ENCODE measurements at places on chromosomes 7 and 10.

GRCh38 chr7:157668221-157668883, 331.5 kb downstream of the DNAJB6 start:
- DNase-seq = no peak

- DNase-seq = no peak
These were observed 65.8 kb downstream of the MGMT start for GRCh38 chr10:129532838-129533237.

DNA sequence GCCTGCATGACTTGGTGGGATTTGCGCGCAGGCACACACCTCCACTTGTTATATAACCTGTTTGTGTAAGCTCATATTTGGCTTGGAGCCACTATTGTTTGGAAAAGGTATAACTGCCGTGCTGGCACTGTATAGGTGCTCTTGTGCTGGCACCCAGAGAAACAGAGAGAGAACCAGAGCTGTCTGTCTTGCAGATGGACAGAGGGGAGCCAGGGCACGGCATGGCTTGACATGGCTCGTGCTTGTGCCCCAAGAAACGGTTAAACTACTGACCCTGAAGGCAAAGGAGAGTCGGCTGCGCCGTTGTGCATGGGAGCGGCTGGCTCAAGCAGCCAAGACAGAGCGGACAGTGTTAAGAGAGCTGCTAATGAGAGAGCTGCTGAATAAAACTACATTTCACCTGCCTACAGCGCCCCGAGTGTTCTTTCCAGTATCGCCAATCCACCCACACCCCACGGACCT, 23.2 kb downstream of the RAPGEF5 start:
- DNase-seq = no peak

DNA sequence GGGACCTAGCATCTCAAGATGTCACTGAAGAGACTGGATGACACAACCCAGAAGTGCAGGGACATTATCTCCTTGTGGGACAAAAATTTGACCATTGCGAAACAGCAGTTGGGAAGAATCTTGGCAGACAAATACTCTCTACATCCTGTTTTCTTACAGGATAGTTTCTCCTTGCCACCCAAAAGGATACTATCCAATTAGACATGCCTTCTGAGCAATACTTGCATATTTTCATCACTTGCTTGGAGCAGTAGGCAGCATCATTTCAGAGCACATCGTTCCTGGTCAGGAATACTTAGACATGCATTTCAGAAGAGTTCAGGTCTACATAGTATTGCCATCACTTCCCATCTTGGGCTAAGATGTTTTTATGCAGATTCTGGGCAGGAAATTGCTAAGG, 56.8 kb downstream of the FAS start:
- DNase-seq = no peak

- no peak for DNase-seq
These were observed 285.1 kb downstream of the ZEB1 start for GRCh38 chr10:31604096-31604495.

DNA sequence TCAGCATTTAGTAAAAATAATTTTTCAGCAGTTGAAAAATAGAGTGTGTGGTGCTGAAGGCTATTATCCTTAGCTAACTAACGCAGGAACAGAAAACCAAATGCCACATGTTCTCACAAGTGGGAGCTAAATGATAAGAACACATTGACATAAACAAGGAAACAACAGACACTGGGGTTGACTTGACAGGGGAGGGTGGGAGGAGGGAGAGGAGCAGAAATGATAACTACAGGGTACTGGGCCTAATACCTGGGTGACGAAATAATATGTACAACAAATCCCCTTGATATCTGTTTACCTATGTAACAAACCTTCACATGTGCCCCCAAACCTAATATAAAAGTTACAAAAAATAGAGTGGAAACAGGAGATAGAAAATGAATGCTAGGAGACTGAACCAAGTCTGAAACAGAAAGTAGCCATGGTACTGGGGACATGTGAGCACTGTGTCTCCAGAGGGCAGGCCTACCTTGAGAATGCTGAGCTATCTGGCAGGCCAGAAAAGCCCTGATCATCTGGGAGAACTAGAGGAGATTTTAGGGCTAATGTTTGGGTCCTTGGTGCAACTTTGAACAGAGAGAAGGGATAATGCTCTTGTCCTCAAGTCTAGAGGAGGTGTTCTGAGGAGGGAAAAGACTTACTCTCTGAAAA, 4.7 kb upstream of the EFCAB10 start:
- DNase-seq = no peak

DNA sequence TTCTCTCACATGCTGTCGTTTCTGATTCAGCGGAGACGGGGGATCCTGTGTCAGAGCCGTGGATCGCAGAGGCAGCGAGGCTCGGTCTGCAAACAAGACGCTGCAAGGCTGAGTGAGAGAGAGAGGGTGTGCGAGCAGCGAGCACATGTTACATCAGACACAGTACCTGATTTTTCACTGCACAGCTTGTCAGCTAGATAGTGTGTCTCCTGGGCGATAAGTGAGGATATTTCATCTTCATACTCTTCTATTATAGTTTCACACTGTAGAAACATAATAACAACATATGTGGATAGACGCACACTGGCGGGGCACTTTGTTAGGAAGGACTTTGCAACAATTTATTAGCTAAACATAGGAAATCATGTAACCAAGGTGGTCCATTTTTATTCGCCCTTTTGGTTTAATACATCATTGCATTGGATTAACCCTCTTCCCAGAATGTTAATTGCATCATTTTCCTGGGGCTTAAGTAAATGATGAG, 39.5 kb downstream of the CNPY1 start:
- DNase-seq = no peak

DNA sequence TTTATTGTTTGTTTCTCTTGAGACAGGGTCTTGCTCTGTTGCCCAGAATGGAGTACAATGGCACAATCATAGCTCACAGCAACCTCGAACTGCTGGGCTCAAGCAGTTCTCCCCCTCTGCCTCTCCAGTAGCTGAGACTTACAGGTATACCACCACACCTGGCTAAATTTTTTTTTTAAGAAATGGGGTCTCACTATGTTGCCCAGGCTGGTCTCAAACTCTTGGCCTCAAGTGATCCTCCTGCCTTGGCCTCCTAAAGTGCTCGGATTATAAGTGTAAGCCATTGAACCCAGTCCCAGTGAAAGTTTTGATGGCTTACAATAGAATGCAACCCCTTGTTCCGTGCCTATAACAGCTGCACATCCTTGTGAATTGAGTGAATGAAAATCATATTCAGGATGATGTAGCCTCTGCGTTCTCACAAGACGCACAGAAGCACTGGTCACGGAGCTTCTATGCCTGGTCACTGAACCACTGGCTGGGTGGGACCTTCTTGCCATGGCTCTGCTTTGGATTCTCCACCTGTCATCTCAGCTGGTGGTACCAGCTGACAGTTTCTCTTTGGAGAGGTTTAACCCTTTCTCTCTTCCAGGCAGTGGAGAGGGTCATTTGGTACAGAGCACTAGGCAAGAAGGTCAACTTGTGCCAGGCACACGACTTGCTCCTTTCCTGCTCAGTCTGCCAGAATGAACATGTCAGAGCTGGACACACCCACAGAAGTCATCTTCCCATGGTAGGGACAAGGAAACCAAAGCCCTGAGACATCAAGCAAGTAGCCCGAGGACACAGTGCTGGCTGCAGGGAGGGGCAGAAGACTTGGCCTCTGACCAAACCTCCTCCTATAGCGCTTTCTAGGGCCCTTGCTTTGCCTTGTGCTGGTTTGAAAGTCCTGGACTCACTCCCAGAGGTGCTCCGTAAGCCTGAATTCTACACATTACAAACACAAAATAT, 89.6 kb downstream of the ATXN7L1 start:
- DNase-seq = no peak

DNA sequence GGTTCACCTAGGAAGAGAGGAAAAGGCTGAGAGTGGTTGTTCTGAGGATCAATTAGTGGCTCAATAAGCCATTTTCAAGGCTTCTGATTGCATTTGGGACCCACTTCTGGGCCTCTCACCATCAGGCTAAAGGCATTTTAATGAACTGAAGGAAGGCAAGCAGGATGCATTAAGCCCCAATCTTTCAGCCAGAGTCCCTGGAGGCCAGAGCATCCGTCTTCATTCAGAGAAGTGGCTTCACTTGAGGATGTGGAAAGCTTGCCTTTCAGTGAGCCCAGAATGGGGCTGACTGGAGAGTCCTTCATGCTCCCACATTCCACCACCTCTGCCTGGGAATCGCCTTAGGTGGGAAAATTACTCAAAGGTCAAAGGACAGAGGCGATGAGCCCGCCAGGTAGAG, 41.8 kb downstream of the COL17A1 start:
- DNase-seq = no peak

- no peak for DNase-seq
These were observed 146.9 kb downstream of the TPST1 start for GRCh38 chr7:66352071-66352470.

- no peak for DNase-seq
These were observed 117.4 kb downstream of the INPP5A start for GRCh38 chr10:132654708-132655661.

DNA sequence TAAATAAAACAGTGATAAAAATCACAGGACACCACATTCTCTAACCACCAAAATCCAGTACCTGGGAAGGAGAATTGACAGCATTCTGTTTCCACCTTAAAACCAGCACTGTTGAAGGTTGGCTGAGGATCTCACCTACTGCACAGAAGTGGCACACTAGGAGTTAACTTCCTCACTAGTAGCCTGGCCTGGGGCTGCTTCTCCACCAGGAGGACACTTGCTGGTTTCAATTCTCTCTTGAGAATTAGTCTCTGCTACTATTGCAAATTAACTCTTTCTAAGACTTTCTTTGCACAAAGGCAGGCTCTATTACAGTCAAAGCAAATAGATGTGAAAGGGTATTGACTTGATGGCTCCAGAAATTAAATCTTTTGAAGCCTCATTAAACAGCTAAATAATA, 2.3 kb upstream of the CTTNBP2 start:
- DNase-seq = no peak

DNA sequence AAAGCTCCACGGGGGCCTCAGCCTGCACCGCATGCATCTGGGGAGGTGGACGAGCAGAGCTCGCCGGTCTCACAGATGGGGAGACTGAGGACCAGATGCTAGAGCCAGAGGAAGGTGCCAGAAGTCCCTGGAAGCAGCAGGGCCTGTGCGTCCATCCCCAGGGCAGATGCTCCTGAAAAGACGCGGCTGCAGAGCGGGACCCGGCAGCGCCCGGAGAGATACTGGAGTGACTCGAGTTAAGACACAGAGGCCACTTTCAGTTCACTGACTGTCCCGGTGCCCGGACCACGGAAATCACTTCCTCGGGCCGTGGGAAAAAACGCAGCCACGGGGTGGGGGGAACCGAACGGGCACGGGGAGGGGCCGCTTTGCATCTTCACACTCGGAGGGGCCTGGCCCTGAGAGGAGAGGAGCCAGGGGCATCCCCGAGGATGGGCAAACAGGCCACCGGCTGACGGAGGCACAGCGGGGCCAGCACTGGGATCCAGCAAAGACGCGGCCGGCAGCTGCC, 85.4 kb downstream of the FOXL3 start:
- DNase-seq = no peak

GRCh38 chr10:29254123-29255046, 34.5 kb upstream of the LYZL1 start:
- no peak for DNase-seq

DNA sequence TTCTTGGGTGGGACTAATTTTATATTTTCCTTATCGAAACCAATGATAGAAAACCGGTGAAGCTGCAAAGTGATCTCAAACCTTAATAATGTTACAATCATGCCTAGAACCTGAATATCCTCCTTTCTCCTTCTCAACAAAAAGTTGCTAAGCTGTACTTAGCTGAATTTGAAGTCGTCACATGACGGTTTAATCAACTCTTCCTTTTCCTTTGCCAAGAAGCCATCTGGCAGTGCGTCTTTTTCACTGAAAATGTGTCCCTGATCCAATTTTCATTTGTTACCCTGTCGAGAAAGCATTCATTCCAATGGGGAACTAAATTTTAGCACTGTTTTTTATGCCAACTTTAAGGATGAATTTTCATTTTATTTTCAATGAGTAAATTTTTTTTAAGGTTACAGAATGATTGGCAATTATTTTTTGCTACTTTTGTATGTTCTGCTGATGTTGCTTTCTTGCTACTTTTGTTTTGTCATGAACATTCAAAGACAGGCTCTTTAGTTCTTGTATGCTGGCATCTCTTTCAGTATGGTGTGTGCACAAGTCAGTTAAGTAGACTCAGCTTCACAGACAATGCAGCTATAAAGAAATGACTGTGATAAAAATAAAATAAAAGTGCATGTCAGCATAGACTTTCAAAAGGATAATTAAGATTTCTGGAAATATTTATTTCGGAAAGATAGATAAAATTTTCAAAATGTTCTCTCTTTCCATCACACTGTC, 980.0 kb downstream of the DNAJB9 start:
- no peak for DNase-seq

DNA sequence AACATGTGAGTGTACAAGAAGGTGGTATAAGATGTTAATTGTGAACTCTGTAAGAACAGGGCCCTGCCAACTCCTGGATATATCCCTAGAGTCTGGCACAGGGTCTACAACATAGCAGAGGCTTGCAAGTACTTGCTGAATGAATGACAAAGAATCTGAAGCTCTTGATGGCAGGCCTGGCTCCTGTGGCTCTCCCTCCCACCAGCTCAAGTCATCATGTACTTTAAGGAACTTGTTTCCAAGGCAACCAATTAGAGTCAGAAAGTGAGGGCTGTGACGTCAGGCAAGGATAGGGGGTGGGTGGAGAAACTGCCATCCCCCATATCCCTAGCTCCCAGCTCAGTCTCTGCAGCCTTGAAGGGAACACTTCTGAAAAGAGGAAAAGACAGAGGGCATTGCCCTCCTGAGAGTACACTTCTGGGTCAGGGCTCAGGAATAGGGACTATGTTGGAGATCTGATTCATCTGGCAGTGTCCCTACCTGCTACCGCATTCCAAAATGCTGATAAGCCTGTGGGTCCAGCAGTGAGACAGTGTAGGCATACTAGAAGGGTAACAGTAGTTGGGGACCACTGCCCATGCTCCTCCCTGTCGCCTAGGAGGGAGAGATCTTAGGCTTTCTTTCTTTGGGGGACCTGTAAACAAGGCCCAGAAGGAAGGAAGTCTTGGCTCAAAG, 34.6 kb upstream of the BTRC start:
- DNase-seq = no peak

DNA sequence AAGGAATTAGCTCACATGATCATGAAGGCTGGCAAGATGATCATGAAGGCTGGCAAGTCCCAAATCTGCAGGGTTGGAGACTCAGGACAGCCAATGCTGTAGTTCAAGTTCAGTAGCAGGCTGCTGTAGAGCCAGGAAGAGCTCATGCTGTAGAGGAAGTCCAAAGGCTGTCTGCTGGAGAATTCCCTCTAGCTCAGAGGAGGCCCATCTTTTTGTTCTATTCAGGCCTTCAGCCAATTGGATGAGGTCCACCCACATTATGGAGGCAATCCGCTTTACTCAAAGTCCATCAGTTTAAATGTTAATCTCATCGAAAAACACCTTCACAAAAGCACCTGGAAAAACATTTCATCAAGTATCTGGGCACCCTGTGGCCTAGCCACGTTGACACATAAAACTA, 24.8 kb upstream of the FAM171A1 start:
- DNase-seq = no peak
